ENCODE measurements at places on chromosomes 7 and 10.

GRCh38 chr10:52742731-52743130 is 29.9 kb downstream of the MBL2 start:
- no peak for DNase-seq

GRCh38 chr10:116059320-116059719 is 213.7 kb downstream of the GFRA1 start:
- DNase-seq, result no peak

GRCh38 chr7:55032069-55032699 is 13.4 kb downstream of the EGFR start:
- DNase-seq, result no peak

DNA sequence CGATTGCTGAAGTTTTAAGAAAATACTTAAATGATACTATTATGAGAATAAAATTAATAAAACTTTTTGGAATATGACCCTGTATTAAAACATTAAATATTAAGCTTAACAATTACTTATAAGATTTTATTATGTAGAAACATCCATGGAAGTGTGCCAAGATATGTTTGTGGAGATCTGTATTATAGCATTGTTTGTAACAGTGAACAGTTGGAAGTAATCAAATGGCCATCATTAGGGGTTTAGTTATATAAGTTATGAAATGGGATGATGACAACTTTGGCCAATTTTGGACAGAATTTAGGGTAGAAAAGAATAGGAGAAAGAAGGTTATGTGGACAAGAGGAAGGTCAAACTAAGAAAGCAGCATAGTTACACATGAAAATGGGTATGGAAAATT is 88.0 kb downstream of the AKAP9 start:
- DNase-seq, result no peak

GRCh38 chr7:45863715-45864114 is 9.2 kb downstream of the CCDC201 start:
- no peak for DNase-seq

- DNase-seq, result no peak
Observed at GRCh38 chr7:22601003-22601402, 101.0 kb upstream of the STEAP1B start.

DNA sequence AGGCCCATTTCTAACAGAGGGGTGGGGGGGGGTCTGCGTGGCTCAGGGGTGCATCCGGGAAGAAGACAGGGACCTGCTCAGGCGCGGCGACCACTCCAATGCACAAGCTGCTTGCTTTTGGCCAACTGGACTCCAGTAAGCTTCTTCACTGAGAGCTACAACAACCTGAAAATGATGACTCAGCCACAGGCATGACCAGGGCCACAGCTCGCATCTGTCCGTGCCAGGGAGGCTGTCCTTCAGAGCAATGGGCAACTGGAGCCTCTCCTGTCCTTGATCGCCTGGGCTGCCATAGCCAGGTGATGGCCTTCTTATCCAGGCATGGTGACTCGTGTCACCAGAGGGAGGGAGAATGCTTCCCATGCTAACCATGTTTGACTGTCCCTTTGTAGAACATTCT is 81.6 kb upstream of the RNF32 start:
- DNase-seq, result no peak

GRCh38 chr10:102523250-102524029 is 19.7 kb downstream of the SUFU start:
- DNase-seq, result no peak

DNA sequence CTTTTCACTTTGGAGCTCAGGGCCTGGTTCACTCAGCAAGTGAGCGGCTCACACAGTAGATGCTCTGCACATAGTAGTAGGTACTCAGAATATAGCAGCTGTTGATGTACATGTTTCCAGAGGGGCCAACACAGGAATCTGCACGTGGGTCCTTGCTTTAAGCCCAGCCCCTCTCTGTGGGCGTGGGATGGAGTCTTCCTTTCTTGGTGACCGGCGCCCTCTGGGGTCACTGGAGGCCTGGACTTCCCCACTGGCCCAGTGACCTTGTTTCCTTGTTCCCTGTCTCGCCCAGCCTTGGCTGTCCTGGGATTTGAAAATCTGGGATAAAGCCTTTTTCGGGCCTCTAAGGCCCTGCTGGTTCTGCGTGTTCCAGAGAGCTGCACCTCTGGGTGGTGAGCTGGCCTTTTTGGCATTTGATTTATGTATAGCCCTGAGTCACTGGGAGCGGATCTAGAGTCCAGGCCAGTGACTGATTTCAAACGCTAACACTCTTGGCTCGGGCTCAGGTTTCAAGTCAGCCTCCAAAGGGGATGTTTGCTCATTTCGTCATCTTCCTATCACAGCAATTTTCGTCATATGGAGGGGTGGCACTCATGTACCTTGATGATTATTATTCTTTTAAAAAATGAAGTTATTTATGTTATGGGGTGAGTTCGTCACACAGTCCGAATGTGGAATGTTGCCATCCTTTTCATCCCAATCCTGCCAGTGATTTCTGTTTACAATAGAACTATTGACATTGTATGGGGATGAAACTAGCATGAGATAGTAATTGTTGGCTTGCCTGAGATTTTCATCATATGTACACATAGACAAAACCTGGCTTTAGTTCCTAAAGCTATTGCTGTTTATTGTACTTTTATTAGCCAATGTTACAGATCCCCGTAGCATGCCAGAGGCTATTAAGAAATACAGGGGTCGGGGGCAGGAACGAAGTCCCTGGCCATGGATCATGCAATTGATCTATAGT is 65.5 kb downstream of the CUX1 start:
- no peak for DNase-seq

- DNase-seq, result no peak
Observed at GRCh38 chr10:132356621-132357195, 24.7 kb downstream of the LRRC27 start.

- no peak for DNase-seq
Observed at GRCh38 chr7:1301882-1302251, 69.2 kb downstream of the UNCX start.

DNA sequence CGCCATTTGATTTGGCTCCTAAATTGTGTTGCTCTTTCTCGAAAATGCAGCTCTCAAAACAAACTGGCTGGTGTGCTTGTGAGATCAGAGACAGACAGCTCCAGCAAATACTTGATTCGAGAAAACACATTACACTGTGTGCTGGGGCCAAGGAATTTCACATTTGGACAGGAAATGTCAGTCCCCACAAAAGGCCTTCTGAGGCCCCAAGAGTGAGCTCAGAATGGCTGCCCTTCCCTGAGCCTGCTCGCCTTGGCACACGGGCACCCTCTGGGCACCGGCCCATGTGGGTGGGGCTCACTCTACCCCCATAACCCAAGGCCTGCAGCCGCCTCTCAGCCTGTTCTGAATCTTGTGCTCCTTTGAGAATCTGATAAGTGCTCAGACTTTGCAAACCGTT is 13.9 kb upstream of the HSPA12A start:
- DNase-seq, result no peak

DNA sequence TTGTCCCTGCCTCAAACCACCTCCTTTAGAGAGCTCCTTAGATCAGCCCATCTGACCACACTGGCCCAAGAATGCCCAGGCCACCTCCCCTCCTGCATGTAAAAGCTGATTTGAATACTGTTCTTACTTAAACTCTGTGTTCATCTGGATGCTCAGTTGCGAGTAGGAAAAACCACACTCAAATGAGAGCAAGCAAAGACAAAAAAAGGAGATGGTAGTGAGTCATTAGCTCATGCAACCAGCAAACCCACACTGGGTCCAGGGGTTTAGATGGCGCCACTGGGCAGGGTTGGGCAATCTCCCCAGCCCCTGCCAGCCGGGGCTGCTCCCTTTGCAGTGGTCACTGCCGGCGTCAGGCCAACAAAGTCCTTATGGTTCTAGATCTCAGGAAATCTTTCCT is 32.7 kb downstream of the TSPAN15 start:
- DNase-seq, result no peak

DNA sequence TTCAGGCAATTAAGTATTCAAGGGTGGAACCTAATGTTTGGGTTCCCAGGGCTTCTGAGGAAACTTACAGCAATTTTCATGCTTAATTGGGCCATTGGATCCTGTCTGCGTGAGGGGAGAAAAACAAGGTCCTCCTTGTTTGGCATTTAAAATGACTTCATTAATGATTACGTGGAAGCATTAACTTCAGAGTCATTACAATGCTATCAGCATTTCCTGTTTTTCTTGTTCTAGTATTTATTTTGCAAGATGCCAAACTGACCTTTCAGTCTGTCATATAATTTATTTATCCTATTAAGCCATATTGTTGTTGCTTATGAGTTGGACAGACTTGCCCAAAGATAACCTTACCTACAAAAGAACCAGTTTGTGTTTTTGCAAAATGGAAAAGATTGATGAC is 324.1 kb upstream of the LRRN3 start:
- no peak for DNase-seq

DNA sequence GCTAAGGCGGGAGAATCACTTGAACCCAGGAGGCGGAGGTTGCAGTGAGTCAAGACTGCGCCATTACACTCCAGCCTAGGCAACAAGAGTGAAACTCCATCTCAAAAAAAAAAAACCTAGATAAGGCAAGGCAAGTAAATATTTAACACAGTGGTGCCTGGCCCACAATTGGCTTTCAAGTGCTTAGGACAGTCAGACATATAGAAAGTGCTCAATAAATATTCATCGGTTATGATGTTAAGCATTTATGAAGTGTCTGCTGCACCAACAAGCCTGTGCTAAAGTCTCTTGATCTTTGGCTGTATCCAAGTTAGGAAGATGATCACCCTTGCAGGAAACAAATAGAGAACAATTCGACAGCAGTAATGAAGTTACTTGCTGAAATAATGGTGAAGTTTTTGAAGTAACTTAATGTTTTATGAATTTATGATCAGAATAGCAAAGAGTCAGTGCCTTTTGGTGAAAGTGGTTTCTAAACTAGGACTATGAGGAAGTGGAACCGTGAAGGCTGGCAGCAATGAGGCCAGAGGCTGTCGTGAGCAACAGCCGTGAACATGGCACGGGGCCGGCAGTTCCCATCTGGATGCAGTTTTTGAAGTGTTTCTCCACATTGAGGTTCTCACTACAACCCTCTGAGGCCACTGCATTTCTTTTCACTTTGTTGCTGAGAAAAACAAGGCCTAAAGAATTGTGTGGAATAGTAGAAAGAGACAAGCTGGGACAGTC is 48.1 kb upstream of the GATA3 start:
- no peak for DNase-seq

GRCh38 chr7:27897441-27897847 is 157.5 kb downstream of the TAX1BP1 start:
- no peak for DNase-seq

DNA sequence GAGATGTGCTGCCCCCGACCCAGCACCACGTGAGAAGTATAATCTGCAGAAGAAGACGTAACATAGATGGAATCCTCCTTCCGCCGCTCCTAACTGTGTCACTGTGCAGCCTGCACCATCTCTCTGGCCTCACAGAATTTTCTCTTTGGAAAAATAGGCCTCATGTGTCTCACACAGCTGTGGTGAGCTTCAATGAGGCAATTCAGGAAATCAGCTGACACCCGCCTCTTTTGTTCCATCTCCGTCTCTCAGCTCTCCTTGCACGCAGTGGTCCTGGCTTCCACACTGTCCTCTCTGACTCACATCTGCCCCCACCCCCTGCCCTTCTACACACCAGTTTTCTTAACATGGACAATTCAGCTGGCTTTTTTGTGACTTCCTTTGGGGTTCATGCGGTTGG is 7.2 kb downstream of the C10orf90 start:
- DNase-seq, result peak; percentile 75

DNA sequence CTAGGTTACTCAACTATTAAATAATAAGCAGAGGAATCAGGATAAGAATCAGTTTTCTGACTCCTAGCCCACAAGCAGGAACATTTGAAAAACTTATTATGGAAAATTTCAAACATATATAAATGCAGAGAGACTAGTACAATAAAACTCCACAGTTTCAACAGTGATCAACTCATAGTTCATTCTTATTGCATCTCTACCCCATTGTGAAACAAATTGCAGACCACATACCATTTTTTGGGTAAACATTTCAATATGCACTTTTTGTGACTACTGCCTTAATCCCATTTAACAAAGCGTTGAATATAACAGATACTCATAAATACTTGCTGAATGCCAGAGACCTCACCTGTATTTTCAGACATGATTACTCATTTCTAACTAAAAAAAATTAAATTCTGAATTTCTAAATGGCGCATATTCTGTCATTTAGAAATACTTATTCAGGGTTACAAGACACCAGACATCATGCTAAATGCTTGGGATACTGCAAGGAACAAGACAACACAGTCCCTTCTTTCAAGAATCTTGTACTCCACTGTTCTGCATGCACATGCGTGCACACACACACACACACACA is 11.4 kb downstream of the CDK6 start:
- no peak for DNase-seq

- peak; percentile 20 for DNase-seq
Observed at GRCh38 chr10:48242171-48242904, 32.2 kb downstream of the FRMPD2 start.

GRCh38 chr7:132276234-132276630 is 300.0 kb downstream of the PLXNA4 start:
- DNase-seq, result no peak

- DNase-seq, result no peak
Observed at GRCh38 chr7:3482147-3482921, 181.3 kb downstream of the SDK1 start.

DNA sequence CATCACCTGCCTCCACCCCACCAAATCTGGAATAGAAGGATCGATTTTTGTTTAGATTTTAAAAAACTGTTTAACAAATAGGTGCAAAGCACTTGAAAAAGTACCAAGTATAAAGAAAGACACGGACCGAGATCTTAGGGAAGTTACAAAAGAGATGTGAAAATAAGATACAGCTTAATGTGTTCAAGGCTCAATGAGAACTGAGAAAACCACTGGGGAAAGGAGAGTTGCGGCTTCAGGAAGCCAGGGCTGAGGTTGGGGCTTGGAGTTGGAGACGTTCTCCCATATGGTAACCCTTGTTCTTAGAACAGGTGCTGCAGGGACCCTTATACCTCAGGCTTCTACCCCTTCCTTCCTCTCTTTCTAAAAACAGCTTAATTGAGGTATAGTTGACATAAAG is 140.2 kb downstream of the FANK1 start:
- no peak for DNase-seq
